ENCODE measurements at places on chromosomes 7 and 10.

DNA sequence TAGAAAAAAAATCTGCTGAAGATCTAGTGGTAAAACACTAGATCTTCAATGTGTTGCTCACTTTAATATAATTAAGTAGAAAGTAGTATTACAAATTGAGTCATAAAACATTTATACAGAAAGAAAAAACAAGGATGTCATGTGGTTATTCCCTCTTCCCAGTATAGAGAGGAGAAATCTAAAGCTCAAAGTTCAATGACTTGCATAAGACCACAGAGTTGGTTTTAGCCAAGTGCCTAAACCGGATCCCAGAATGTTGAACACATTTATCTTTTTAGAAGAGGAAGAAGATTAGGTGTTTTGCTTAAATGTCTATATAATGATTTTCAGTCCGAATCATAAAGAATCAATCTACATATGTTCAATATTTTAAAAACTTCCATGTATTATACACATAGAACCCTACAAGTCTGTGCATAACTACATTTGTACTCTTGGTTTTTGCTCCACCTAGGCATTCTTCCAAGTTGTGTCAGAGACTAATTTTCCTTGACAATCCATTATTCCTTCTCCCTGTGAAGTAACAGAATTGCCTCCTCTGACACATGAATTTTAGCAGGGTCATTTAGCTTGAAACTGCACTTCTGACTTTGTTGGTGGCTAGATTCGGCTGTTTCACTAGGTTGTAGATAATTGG, 389.2 kb downstream of the MAGI2 start:
- DNase-seq = no peak

GRCh38 chr7:19011212-19011611, 106.2 kb downstream of the TWIST1 start:
- DNase-seq = no peak

- no peak for DNase-seq
Observed at GRCh38 chr7:17822547-17823173, 117.6 kb downstream of the SNX13 start.

- DNase-seq = no peak
Observed at GRCh38 chr10:119246862-119247549, 39.6 kb downstream of the GRK5 start.

DNA sequence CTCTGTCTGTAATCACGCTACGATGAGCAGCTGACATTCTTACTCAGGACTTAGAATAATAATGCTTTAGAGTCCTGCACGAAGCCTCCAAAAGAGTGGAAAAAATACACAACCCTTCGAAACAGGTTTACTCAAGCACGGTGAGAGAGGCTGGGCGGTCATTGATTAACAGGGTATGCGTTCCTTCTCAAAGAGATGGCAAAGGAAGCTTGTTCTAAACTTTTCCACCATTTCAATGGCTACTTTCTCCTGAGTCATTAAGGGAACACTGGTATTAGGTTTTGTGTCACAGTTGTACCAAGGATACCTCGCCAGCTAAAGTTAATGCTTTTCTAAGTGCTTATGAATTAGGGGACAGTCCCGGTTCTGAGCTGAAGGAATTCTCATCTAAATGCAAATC, 141.9 kb upstream of the RHEB start:
- no peak for DNase-seq

DNA sequence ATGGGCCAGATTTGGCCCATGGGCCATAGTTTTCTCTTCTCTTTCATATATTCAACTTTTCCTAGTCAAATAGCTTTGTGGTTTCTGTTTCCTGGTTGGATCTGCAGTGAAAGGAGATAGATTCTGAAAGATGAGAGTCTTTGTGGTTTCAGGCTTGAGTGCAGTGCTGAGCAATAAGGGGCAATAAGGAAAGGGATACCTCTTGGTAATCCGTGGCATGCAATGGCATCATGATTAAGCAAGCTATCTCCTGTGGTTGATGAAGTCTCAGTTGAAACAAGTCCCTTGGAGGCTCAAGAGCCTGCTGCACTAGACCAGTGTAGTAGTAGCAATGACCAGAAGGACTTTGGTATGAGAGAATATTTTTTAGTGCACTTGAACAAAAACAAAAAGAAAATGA, 187.7 kb upstream of the CNTNAP2 start:
- no peak for DNase-seq

DNA sequence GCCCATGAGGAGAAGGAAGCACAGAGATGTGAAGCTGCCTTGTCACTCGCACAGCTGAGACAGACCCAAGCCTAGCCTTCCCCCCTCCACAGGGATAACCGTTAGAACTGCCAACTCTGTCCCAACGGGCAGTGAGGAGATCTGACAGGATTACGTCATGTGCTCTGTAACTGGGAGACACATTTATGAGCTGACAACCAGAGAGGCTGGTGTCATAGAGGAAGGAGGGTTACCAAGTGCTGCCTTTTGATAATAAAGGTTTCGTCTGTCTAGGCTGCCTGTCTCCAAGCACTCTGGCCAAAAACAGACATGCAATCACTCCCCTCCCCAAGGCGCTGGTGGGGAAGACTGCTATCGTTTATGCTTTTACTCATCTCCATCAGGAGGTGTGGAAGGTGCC, 165.9 kb downstream of the PLXNA4 start:
- DNase-seq = no peak

- DNase-seq = no peak
Observed at GRCh38 chr7:148999192-148999591, 29.1 kb downstream of the PDIA4 start.

DNA sequence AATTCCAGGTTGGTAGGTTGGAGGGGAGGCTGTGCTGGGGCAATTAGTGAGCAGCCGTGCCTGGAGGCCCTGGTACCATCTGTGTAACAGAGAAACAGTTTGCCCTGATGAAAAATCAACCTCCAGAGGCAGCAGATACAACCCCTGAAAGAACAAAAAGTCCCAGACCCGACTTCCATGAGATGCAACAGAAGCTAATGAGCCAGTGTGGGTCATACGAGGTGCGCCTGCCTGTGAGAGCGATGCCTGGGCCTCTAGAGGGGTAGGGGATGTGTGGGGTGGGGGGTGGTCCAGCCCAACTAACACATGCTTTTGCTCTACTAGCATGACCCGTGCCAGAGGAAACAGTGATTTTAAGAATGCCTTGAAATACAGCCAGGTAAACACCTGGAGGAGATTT, 39.3 kb downstream of the CELF2 start:
- no peak for DNase-seq

DNA sequence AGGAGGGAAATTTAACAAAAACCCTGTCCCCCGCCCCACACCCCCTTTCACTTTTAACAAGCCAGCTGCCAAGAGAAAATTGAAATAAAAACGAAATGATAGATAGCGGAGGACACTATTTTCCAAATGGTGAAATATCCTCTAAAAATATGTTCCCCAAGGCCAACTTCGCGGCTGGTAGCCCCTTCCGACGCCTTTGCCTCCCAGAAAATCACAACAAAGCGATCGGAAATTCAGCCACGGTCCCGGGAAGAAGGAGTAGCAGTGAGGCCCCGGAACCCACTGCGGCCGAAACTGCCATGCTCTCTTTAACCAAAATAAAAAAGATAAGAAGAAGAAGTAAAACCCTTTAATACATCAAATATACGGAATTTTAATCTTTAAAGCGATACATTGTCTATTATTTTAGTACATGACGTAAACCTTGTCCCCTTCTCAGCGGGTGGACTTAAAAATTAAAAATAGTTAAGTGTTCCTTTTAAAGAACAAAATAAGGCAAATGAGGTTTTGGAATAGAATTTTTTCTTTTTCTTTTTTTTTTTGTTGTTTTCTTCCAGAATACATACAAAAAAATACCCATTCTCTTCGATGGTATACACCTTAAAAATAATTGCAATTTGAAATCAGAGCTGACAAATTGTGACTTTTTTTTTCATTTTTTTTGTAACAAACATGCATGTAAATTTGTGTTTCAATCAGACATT, 3.9 kb downstream of the ZNF503 start:
- no peak for DNase-seq

DNA sequence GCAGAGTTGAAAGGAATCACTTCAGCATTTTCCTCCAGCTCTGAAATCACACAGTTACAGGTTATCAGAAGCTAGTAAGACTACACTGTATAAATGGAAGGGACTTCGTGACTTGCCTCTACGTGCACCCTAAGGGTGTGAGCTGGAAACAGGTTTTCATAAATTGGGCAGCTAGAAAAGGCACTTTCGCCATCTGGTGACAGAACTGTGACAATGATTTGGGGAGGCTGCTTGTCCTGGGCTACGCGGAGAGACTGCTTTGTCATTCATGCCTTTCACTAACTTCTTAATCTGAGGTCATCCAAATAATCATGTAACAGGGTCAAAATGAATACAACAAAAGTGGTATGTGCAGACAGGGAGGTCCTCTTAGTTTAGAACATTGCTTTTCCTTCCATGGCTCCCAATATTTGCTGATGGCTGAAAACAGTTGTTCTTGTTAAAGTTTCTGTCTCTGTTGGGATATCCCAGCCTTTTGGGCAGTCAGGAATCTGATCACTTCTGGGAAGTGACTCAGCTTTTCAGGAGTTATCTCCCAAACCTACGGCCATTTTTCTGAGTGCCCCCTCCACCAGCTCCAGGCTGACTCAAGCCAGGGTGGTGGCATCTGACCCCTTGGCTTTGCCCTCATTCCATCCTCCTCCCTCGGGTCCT, 17.8 kb downstream of the VWC2 start:
- DNase-seq = no peak

DNA sequence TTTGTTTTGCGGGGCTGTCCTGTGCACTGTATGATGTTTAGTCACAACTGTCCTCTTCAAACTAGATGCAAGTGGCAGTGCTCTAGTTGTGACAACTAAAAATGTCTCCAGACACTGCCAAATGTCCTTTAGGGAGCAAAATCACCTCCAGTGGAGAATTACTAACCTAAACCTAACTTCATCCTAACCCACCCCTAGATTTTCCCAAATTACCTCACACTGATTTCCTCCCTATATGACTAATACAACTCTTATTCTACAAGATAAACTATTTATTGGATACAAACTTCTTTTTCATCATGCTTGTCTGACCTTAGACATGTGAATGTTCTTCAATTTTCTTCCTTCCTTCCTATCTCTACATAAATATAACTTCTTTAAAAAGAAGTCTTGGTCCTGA, 26.4 kb downstream of the PNPLA8 start:
- DNase-seq = no peak

DNA sequence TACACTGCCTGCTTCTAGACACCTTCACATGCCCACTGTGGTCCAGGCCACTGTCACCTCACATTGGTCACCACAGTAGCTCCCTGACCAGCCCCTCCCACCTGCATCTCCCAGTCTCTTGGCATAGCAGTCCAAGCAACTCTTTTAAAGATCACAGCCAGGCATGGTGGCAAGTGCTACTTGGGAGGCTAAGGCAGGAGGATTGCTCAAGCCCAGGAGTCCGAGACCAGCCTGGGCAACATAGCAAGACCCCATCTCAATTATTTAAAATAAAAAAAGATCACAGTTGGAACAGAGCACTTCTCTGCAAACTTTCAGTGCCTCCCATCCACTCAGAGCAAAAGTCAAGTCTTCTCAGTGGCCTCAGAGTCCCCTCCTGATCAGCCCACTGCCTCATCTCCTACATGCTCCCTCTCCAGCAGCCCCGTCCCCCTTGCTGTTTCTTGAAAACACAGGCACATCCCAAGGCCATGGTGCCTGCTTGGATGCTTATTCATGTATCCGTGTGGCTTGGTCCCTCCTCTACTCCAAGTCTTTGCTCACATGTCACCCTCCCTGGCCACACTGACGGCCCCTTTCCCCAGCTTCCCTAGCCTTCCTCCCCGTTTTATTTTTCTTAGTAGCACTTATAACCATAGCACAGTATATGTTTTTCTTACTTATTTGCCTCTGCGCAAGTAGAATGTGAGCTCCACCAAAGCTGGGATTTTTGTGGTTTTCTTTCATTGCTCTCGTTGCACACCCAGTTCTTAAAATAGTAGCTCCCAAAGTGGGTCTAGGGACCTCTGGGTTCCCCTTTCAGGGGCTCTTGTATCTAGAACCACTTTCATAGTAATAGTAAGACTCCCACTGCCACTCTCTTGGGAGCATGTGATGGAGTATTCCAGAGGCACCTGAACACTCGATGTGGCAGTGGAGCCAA, 19.5 kb downstream of the TSPAN15 start:
- DNase-seq = no peak

GRCh38 chr7:30510124-30511075, 5.8 kb upstream of the GGCT start:
- no peak for DNase-seq
